ENCODE measurements at places on chromosomes 5 and 9.

DNA sequence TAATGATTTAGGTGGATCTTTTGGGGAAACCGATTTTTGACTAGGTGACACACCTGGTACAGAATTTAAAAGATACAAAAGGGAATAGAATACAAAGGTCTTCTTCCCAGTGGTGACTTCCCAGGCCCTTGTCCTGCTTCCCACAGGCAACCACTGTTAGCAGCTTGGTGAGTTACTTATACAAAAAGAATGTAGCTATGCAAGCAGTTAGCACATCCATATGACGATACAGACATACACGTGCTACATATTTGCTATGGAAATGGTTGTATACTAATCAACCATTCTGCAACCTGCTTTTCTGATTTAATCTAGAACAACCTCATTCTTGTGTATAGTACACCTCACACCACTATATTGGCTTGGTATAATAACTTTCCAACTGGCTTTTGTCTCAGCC lies 51.0 kb downstream of the OTULIN start:
- no peak for DNase-seq

GRCh38 chr5:14700478-14701436 lies 36.2 kb downstream of the OTULIN start:
- DNase-seq, result no peak

DNA sequence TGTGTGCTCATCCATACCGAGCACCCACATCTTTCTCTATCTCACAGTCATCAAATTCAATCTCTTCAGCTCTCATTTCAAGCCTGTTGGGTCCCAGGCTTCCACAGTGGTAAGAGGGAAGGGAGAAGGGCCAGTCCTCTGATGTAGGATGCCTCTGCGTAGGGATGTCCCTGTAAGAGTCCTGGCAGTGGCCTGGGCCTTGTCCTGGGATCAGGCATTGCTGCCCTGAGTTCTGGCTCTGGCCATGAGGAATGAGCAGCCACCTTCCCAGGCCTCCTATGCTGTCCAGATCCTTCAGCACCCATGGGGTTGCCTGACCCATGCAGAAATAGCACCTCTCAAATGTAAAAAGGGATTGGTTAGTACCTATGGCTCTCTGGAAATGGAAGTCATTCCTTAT lies 121.2 kb downstream of the EFNA5 start:
- DNase-seq, result no peak

- DNase-seq, result no peak
These were observed 169.1 kb downstream of the MED27 start for GRCh38 chr9:131910572-131910971.

- DNase-seq, result peak; percentile 99
These were observed 89.6 kb downstream of the RAPGEF1 start for GRCh38 chr9:131650254-131650653.

DNA sequence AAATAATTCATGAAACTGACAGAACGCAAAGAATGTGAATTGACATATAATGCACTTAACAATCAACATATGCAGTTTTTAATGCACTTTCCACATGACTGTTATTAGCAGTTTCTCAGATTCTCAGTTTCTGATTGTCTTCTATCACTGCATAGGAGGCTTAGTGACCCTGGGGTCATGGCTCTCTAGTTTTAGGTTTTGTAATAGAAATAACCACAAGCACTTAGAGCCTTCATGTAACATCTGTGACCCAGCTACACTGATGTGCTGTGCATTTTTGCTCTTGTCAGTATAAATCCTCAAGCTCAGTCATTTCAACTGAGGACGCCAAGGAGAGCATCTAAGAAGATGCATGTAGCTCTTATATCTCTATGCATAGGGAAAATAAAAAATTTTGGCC lies 163.1 kb upstream of the IZUMO3 start:
- no peak for DNase-seq

- no peak for DNase-seq
These were observed 62.3 kb upstream of the JAK2 start for GRCh38 chr9:4922730-4923129.

DNA sequence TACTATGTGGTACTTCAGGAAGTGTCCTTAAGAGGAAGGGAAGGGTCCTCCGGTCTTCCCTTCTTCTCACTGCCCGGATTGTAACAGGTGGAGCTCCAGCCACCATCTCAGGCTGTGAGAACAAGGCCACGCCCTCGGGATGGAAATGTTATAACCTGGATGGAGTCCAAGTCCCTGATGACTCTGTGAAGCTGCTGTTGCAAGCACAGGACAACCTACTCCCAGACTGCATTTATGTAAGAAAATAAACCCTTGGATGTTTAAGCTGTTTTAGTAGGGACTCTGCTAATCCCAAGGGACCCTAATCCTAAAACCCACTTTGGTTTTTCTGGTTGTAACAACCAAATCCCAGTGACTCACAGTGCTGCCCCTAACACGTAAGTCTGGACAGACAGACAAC lies 221.6 kb downstream of the ACTL7B start:
- no peak for DNase-seq

GRCh38 chr5:161305601-161306000 lies 240.9 kb downstream of the GABRB2 start:
- DNase-seq, result no peak

- DNase-seq, result no peak
These were observed 7.0 kb downstream of the PDE6A start for GRCh38 chr5:149937610-149938009.

GRCh38 chr5:122882831-122883230 lies 37.4 kb downstream of the SNX24 start:
- DNase-seq, result no peak

GRCh38 chr9:92432972-92433548 lies 8.8 kb upstream of the OMD start:
- DNase-seq, result no peak

GRCh38 chr9:129828051-129828450 lies 4.1 kb upstream of the TOR1A start:
- DNase-seq, result no peak

GRCh38 chr9:127154003-127154389 lies 31.6 kb upstream of the ANGPTL2 start:
- DNase-seq, result no peak

- no peak for DNase-seq
These were observed 50.1 kb downstream of the ST8SIA4 start for GRCh38 chr5:100852988-100853449.

GRCh38 chr5:178462816-178463215 lies 127.4 kb downstream of the COL23A1 start:
- DNase-seq, result no peak

- no peak for DNase-seq
These were observed 18.1 kb downstream of the IRX1 start for GRCh38 chr5:3613726-3614125.

DNA sequence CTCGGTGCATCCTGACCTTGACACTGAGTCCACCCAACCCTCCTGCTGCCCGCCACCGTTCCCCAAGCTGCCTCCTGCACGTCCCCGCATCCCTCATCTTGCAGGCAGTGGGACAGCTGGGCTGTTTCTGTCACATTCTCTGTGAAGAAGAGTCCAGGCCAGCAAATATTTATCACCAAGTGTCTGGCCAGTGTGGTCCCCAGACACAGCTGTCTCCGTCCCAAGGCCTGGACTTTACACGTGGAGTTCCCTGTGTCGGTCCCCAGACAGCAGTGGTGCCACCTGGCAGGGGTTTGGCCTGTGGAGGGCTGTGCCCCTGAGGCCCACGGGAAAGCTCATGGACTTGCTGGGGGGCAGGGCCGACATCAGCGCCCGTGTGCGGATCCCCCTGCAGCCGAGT lies 9.2 kb upstream of the SLC12A7 start:
- DNase-seq, result no peak

DNA sequence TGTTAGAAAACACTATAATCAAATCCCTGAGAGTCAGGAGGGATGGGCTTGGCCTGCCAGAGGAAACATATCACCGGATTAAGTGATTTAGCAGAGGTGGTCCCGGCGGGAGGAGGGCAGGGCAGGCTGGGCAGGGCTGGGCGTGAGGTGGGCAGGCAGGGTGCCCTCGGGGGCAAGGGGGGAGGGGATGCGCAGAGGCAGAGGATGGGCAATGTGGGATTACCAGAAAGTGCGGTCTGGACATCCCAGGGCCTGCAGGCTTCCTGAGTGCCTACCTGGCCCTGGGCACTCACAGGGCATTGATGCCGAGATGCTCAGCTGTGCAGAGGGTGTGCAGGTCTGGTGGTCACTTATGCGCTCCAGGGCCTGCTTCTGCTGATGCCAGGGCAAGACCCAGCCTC lies 115.2 kb downstream of the ADAMTS2 start:
- DNase-seq, result no peak

- DNase-seq, result peak; percentile 61
These were observed 78.5 kb upstream of the LRRTM2 start for GRCh38 chr5:138953387-138954256.

GRCh38 chr9:22512495-22512894 lies 65.9 kb downstream of the DMRTA1 start:
- DNase-seq, result no peak

DNA sequence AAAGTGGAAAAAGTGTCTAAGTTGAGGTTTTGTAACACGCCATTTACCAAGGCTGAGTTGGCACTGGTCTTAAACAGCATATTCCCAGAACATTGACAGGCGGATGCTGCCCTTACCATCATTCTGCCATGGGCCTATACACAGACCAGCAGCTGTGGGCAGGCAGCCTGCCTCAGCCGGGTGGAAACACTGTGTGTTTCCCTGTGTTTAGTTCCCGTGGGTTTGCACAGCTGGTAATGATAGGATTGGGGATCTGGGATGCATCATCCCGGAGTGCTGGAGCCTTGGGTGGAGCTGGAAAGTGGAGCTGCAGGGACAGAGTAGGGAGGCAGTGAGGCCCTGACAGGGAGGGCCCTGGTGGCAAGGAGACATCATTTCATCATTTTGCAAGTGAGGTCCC lies 5.5 kb upstream of the FGD3 start:
- DNase-seq, result no peak

DNA sequence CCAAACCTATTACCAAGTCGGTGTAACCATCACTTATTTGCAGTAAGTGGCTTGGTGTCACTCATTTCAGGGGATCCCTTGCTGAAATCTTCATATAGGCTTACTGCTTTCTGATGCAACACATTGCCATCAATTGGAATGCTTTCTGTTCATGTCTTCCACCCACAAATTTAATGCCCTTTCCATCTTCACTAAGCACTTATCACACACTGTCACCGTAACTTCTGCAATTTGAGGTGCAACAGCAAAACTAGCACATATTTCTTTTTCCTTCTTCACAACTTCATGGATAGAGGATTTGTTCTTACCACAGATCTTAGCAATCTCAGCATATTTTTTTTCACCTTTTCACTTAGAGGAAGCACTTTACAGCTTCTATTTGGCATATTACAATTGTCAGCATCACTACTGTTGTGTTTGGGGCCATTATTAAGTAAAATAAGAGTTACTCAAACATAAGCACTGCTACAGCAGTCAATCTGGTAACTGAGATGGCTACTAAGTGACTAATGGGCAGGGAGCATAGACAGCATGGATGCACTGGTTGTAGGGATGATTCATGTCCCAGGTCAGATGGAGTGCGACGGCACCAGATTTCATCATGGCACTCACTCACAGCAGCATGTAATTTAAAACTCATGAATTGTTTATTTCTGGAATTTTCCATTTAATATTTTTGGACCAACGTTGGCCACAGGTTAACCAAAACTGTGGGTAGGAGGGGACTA lies 70.1 kb downstream of the PIP5K1B start:
- no peak for DNase-seq

- no peak for DNase-seq
These were observed 8.1 kb upstream of the DAB2 start for GRCh38 chr5:39432696-39433530.

All from GM04504 (cell line).